NCI-H146 (cell line): ENCODE measurements at places on chromosomes 4 and X.

DNA sequence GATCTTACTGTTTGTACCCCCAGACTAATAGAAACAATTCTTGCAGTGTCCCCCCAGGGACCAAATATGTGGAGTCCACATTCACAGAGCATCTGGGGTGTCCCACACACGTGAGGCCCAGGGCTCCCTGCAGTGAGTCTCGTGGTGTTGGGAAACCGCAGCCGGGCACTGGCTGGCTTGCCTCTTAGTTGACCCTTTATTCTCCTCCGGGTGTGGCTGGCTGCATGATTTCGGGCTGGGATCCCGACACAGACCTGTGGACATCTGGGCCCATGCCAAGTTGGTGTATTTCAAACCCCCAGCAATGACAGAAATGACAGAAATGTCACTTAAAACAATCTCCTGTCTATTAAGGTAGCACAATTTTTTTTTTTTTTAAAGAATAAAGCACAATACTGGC is 15.6 kb upstream of the CLDN24 start:
- DNase-seq, result no peak

DNA sequence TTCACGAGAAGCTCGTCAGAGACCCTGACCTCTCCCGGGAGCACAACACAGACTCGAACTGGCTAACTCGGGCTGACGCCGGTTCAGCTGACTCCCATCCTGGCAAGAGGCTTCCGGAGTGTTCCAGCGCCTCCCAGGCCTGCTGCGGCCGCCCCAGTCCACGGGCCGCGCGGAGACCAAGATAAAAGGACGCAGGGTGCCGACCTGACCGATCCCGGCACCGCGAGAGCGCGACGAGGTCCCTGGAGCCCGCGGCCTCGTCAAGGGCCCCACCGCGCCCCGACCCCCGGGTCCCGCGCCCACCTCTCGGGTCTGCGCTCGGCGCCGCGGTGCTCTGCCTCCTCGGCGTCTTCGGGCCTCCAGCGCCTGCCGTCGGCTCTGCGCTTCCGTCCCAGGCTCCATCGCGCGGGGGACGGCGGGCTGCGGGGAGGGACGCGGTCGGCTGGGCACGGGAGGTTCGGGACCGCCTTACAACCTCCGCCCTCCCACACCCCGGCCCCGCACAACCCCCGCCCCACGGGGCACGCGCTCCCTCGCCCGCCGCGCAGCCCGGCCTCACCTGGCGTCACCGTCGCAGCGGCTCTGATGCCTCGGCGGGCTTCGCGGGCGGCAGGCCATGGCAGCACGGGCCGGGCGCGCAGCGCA is 426 bp downstream of the SLBP start:
- DNase-seq, result peak; percentile 56

GRCh38 chr4:129327637-129328036 is 231.7 kb downstream of the C4orf33 start:
- DNase-seq, result no peak

- DNase-seq, result no peak
These were observed 53.2 kb downstream of the COMMD8 start for GRCh38 chr4:47410271-47410670.

GRCh38 chrX:13180807-13181206 is 136.4 kb upstream of the FAM9C start:
- DNase-seq, result no peak

- no peak for DNase-seq
These were observed 7.5 kb downstream of the FHDC1 start for GRCh38 chr4:152943672-152944071.
